ENCODE measurements at places on chromosomes 11 and 22.
A peak's percentile ranks its signal among the peaks of the same experiment; 100 is the strongest.

- DNase-seq: no peak
These were observed 16.0 kb downstream of the USP47 start for GRCh38 chr11:11857769-11858168.

DNA sequence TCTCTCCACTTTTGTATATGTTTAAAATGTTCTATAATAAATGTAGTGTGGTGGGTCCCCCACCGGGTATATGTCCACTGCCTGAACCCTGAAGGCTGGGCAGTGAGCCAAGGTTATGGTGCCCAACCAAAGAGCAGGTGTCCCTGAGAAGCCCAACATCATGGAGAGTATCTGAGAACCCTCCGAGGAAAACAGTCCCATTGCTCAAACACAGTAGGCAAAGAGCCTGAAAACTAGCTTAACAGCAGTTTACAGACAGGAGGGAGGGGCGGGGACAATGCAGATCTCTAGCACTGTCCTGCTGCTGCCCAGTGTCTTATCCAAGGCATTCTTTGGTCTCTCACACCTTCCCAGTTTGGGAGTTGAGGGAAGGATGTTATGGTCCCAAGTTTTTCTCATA, 91.0 kb downstream of the TMPRSS5 start:
- DNase-seq: no peak

DNA sequence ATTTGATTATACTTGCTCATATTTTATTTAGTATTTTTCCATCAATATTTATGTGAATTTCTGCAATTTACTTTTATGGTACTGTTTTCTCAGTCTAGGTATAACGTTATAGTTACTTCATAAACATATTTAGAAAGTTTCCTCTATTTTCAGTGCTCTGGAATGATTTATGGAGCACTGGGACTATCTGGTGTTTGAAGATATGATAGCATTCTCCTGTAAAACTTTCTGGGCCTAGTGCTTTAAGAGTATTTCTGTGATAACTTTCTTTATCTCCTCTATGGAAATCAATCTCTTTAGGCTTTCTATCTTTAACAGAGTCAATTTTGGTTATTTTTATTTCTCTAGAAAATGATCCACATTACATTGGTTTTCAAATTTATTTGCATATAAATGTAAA, 85.1 kb downstream of the SOX6 start:
- DNase-seq: no peak

GRCh38 chr11:45926001-45926401, 3.5 kb downstream of the LARGE2 start:
- no peak for DNase-seq

DNA sequence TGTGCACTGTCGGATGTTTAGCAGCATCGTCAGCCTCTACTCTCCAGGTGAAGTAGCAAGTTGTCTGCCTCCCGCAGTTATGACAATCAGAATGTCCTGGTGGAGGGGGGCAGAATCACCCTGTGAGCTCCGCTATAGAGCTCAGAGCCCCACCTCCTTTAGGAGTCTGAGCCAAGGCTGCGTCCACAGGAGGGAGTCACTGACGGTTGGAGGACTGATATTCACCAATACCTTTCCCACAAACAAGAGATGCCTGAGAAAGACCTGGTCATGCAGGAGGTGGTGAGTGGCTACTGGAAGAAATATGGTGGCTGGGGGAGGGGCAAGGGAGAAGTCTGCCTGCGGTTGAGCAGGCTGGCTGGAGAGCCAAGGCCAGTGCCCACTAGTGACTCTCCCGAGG, 41.7 kb upstream of the ADA2 start:
- peak; percentile 45 for DNase-seq

DNA sequence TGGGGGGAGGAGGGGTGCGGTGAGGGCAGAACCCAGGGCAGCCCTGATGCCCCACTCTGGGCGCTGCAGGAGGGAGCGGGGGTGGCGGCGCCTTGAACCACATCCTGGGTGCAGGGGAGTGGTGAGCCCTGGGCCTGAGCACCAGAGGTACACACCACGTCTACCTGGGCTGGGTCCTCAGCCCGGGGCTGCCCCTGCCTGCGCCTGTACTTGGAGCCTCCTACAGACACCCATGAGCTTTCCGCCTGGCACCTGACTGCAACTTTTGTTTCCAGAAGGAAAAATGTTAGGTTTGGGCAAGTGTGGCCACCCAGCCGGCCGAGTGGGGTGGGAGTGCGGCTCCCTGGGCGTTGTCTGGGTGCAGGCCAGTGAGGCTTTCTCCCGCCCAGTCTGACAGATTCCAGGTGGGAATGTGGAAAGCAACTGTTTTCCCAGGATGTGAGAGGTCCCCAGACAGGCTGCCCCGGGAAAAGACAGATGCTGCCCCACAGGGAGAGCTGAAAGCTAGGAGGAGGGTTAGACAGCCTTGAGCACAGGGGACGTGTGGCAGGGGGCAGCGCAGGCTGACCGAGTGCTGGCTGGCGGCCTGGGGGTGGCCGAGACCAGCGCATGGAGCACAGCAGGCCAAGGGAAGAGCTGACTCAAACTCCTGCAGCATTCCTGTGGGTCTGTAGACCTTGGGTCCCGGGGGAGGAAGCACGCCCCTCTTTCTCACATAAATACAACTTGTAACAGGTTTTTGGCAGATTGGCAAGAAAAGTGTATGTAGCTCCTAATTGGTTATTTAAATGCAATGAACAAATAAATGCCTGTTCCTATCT, 44.1 kb downstream of the GNB1L start:
- no peak for DNase-seq

GRCh38 chr11:132055296-132055695, 684.9 kb downstream of the NTM start:
- DNase-seq: no peak

DNA sequence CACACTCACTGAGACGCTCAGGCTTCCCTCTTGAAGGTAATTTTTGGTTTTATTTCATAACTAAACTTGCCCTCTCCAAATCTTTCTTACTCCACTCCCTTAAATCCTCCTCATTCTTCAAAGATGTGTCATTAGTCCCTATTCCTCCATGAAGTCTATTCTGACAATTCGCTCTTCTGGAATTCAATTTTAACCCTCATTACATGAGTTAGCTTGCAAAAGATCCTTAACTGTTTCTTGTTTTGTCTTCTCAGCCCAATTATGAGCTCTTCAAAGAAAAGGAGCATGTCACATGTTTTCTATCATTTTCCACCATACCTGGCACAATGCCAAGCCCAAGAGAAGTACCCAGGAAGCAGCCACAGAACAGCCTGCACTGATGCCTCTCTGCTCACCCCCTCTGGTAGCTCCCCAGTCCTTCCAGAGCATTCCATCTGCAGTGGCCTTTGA, 13.0 kb downstream of the GALNT18 start:
- DNase-seq: peak; percentile 85

DNA sequence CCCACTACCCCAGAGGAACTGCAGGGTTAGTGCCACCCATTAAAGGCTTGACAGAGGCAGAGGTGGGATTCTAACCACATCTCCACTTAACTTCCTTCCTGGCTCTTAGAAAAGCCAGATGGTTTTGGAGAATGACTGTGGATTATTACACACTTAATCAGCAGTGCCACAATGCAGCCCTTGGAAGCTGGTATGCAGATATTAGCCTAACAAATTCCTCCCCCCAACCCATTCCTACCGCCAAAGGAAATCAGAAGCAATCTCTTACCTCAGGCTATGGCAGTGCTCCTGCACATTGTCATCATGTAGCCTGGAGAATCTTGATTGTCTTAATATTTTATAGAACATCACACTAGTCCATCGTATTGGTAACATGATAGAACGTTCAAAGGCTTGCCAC, 23.2 kb upstream of the NRGN start:
- DNase-seq: peak; percentile 27

- peak; percentile 26 for DNase-seq
These were observed 321.6 kb upstream of the TENM4 start for GRCh38 chr11:79762279-79762921.

- no peak for DNase-seq
These were observed 56.8 kb upstream of the SEPTIN5 start for GRCh38 chr22:19657252-19658056.

- no peak for DNase-seq
These were observed 211.0 kb downstream of the GRIK4 start for GRCh38 chr11:120722524-120722923.

DNA sequence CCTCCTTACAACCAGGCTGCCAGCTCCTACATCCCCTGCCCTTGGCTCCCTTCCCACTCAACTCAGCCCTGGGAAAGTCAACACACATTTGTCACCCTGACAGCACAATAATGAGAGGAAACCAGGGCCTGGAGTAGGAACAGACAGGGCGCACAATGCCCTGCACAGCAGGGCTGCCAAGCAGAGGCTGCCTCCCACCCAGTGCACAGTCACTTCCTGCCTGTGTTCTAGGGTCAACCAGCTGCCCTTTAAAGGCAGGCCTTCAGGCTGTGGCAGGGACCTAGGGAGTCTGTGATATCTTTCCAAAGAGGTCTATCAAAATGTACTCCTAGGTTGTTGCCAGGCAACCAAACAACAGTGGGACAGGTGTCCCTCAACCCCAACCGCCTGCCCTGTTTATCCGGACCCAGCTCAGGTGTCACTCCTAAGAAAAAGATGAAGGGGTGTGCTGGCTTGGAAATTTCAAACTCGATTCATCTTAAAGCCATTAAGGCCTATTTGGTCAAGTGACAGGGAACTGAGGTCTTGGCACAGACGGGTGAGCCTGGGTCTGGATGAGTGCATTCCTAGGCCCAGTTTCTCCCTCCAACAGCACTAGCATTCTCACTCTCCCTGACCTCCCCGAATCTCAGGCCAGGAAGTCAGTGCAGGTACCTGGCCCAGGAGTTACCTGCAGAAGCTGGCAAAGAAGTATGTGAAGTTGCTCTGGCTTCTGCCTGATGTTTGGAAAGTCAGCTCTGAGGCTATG, 110.3 kb upstream of the PITPNB start:
- DNase-seq: peak; percentile 71

- no peak for DNase-seq
These were observed 370.2 kb downstream of the AASDHPPT start for GRCh38 chr11:106447631-106448191.

DNA sequence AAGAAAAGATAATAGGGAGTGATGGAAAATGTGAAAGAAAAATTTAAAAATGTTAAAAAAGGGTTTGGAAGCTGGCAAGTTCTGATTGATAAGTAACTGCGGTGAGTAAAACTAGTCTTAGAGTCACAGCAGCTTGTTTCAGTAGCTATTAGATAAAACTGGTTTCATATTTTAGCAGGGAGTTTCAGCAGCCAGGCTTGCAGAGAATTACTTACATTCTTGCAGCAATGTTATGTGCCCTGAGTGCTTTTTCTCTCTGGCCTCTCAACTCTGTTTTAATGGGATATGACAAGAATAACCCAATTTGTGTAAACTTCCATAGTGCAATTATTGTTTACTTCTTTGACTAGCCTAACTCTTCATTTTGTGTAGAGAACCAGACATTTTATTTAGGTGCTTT, 33.6 kb downstream of the PPME1 start:
- DNase-seq: no peak

GRCh38 chr11:62030071-62030684, 62.7 kb upstream of the FTH1 start:
- DNase-seq: no peak

DNA sequence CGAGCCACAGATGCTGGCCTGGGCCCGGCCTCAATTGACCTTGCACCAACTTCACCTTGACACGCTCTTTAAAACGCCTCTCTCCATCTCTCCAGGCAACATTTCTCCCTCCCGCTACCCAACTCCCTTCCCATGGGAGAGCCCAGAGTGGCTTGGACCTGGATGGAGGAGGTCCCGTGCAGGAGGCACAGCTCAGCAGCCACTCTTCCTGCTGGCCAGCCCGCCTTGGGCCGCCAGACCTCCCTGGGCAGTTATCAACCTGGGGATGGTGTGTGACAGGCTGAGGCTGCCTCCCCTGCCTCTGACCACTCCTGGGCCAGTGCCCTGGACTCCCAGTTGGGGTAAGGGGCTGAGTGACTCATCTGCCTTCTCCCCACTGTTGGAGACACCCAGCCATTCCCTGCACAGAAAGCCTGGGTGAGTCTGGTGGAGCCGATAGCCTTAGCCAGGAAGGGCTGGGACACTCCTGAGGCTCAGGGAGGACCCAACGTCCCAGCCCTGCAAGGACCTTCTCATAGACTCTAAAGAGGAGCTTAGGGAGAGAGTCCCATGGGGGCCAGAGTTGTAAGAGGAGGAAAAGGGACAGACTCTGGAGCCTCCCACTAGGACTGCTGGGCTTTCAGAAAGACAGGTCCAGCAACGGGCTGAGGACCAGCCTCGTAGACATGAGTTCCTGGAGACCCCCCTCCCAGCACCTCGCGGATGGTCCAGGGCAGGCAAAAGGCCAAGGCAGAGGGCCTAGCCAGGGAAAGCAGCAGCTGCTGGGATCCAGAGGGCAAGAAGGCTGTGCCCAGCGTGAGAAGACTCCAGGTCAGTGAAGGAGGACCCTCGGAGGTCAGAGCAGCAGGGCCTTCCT, 131.7 kb downstream of the CEP164 start:
- DNase-seq: no peak

DNA sequence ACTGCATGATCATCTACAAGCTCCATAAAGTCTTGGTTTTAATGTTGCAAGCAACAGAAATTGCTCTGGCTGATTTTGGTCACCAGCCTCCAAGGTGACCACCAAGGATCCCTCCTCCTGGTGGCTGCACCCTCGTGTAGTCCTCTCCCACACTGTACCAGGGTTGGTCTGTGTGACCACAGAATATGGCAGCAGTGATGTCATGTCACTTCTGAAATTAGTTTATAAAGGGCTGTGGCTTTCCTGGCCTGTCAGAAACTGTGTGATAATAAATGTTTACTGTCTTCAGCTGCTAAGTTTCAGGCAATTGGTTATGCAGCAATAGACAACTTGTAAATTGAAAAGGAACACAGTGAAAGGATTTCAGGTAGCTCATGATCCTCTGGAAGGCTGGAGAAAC, 5.3 kb upstream of the PRDM11 start:
- no peak for DNase-seq

DNA sequence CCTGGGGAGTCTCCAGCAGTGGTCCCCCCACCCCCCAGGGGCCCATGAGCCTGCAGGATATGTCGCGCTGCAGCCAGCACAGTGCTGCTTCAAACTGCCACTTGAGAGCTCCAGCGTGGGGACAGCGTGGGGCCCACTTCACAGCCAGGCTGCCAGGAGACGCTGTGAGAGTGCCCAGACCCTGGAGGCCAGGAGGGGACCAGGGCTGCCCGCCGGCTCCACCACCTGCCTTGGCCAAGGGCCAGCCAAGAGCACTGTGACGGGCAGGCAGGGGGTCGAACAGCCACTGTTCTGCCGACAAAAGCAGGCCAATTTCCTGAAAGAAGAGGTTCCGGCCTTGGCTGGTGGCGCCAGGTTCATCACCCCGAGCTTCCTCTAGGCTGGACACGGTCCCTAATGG, 60.2 kb downstream of the FLRT1 start:
- DNase-seq: no peak

- DNase-seq: peak; percentile 72
These were observed 10.4 kb upstream of the HIKESHI start for GRCh38 chr11:86291466-86292262.

DNA sequence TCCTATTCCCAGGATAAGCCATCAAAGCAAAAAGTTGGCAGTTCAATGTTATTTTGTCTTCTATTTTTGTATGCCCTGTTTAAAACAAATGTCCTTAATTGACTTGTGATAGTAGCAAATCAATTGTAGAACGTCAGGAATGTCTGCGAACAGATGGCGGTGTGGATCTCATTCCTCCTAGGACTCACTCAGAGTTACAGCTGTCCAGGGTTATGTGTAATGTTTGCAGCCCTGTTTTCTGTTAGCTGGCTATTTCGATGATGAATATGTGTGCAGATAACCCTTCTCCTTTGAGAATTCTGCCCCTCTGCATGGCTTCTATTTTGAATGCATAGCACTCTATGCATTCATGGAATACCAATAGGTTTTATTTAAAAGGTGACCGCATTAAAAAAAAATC, 1248.0 kb upstream of the CNTN5 start:
- DNase-seq: no peak

Data from kidney tubule cell (primary cell).